K562 (cell line): ENCODE measurements at places on chromosomes 1 and 21. TPM values are rescaled to one million over a fixed set of nuclear protein-coding genes. Genes with fewer than 3 reads are reported as not detected.

- no peak for DNase-seq
These were observed 177.5 kb downstream of the HIVEP3 start for GRCh38 chr1:41741244-41741643.

AQP10 gene
- 4.5 and 5.0 TPM in 2 replicates for polyA plus RNA-seq

KPRP gene
- not detected in 2 replicates for polyA plus RNA-seq

DNA sequence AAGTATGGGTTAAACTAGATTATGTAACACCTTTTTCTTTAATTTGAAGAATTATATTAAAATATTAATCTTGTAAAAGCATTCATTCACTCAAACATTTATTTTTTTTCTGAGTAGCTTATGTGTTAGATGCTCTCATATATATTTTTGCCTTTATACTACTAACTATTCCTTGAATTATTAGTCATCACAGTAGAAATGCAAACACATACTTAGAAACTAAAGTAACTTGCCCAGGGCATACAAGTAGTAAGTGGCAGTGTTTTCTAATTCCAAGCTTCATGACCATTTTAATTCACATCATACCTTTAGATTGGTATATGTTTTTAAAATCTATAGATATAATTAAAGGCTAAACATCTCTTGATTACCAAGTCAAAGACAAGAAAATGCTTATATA is 1271.0 kb downstream of the BRINP3 start:
- no peak for DNase-seq

- DNase-seq: no peak
These were observed 42.1 kb downstream of the TMCO4 start for GRCh38 chr1:19757641-19758040.

DNA sequence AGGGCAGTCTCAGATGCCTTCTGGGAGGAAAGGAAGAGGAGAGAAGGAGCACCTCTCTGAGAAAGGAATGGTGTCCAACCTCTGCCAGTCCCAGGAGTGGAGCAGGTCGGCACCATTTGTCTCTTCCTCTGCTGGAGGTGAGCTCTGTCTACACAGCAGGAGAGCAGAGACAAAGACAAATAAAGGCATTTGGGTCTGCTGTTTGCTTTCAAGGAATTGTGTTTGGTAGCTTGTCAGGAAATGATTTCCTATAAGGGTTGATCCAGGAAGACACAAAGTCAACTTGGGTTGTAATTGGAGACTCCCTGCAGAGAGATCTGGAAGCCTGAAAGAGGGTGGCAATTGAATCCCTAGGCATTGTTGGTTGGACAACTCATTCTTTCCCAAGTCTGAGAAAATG is 34.5 kb upstream of the PLXNA2 start:
- no peak for DNase-seq

PDPN gene
- polyA plus RNA-seq: not detected in 2 replicates

DNA sequence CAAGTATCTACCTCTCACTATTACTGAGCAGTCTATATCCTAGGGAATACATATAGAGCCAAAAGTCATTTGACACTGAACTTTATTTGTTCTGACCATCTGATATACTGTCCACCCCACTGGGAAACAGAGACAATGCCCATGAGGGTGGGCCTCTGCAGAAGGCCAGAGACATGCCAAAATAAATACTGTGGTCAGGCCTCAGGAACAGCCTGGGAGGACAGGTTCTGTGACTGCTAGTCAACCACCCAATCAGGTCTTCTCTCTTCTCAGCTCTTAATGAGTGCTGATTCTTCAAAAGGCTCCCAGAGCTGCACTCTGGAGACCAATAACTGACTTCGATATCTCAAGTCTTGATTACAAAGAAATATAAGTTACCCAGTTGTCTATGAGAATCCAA is 5.5 kb upstream of the ANKRD35 start:
- no peak for DNase-seq

S100A6 gene
- polyA plus RNA-seq: 26.5 and 30.1 TPM in 2 replicates

DNA sequence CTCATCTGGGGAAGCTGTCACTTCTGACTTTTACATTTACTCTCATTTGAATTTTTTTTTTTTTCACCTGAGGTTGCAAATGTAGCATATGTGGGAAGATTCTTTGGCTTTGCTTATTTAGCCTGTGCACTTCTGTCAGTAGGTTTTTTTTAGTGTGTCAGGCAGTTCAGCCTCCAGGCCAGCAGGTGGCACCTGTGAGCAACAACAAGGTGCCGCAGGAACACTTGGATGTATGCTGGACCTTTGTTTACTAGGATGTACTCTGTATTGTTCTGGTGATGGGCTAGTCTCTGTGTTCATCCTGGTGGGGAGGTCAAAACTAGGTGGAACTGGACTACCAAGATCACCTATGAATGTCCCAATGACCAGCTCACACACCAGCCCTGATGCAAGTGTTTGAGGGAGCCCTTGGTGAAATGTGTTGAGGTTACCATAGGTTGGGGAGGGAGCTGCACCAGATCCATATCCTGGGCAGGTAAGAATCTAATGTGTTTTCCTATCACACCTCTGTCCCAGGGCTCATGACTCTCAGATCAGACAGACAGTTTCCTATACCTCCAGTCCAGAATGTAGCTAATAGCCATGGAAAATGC is 618.2 kb downstream of the BRINP3 start:
- peak; percentile 26 for DNase-seq

PROK1 gene
- polyA plus RNA-seq: 0.15 TPM in 1 of 2 replicates, not detected in the other

DNA sequence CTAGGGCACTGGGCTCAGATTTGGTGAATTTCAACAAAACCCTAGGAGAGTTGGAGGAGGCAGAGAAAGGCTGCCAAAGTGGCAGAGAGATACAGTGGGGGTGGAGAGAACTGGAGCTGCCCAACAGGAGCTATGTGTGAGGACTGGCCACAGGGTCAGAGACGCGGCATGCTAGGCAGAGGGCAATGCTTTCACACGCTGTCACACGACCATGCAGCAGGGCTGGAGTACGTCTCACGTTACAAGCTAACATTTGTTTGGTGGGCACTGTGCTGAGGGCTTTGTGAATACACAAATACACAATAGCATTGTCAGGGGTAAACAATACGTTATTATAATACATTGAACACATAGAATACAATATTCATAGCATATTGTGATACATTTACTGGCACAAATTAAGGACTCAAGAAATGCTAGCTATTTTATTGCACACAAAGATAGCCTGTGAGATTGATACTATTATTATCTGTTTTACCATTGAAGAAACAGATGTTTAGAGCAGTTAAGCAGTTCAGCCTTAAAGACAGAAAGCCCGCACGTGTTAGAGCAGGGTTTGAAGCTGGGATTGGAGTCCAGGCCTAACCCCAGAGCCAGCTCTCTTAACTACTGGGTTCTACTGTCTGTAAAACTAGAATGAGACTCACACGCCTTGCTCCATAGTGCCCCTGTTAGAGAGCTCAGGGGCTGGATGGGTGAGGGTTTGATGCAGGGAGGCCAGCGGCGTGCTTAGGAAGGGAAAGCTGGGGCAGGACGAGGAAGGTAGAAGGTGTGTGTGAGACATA is 4.5 kb downstream of the RAB7B start:
- no peak for DNase-seq

DNA sequence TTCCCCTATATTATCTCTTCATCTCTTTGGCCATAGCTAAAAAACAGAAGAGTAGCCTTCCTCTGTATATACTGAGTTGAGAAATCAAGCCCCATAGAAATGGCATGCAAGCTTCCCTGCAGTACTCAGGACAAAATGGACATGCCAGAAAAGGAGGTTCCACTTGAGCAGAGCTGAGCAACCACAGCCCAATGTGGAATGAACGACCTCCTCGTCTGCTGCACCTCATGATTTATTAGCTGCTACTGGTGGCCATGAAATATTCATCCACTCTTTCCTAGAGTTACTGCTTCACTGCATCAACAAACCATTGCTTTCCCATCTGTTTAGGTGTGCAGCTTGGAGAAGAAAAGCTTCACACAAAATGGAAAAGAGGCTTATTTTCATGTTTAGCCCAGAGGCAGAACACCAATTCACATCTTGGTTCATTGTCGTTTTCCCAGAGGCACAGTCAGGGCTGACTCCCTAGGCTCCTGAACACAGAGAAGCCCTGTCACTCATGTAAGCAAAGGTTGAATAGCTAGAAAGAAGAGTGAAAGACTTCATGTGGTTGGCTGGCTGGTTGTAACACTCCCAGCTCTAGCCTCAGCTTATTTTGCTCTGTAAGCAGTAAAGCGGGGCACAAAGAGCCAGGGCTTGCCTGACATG is 148.0 kb downstream of the TSEN15 start:
- no peak for DNase-seq

DNA sequence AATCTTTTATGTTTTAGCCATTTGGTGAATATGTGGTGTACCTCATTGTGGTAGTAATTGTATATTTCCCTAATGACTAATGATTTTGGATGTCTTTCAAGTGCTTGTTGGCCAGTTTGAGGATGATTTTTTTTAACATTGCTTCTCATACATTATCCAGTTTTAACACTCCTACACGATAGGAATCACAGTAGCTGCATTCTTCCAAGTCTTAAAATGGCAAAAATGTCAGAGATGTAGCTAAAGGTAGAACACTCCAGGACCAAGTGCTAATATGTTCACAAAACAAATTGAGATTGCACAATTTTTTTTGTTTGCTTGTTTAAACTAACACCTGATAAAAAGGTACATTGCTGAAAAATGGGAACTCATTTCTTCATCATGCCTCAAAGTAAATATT is 11.7 kb downstream of the USP25 start:
- DNase-seq: no peak

DNA sequence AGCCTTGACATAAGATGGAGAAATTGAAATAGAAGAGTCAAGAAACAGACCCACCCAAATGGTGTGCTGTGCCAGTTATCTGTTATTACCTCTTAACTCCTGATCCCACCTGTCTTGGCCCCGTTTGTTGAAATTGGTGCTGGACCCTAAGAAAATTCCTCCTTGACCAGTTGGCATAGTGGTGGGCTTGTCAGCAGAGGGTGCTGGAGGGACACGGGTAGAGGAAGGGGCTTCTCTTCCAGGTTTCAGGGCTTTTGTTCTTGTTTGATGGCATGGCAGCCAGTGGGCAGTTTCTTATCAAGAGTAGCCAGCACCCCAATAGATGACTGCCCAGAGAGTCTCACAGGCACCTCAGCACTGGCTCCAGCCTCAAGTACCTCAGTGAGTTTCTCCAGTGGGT is 51.6 kb downstream of the PCBP3 start:
- no peak for DNase-seq

DNA sequence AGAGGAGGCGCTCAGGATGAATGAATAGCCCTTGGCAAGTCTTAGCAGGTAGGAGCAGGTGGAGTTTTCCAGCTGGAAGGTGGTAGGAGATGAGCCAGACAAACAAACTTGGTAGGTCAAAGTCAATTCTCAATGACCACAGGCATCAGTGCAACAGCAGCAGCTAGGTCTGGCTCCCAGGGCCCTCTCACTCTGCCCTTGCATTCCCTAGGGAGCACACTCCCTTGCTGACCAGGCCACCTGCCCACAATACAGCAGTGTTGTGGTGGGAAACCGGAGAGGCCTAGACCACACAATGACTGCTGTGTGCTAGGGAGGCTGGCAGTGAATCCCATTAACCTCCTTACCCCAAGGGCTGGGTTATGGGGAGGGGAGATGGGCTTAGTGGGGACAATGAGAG is 13.0 kb upstream of the PAQR6 start:
- DNase-seq: no peak

KCNT2 gene
- 0.16 and 0.19 TPM in 2 replicates for polyA plus RNA-seq

GRCh38 chr21:45040157-45040711 is 34.1 kb upstream of the ADARB1 start:
- DNase-seq: no peak

CCDC181 gene
- not detected in 2 replicates for polyA plus RNA-seq

KCNK1 gene
- polyA plus RNA-seq: 8.0 and 9.8 TPM in 2 replicates

- DNase-seq: no peak
These were observed 82.2 kb upstream of the AK4 start for GRCh38 chr1:65065524-65066418.

DNA sequence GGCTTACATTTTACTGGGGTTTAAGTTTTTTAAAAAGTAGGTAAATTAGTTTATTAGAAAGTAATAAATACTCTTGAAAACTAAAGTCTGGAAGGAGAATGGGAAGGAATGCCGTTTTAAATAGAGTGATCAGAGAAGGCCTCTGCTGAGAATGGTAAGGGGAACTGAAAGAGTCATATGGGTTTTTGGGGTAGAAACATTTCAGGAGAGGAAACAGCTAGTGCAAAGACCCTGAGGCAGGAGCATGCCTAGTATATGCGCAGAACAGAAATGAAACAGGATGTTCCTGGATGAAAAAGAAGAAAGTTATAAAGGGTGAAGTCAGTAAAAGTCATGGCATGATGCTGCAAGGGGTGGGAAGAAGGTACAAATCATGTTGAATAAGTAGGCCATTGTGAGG is 38.9 kb downstream of the ZC3H11B start:
- no peak for DNase-seq

DNA sequence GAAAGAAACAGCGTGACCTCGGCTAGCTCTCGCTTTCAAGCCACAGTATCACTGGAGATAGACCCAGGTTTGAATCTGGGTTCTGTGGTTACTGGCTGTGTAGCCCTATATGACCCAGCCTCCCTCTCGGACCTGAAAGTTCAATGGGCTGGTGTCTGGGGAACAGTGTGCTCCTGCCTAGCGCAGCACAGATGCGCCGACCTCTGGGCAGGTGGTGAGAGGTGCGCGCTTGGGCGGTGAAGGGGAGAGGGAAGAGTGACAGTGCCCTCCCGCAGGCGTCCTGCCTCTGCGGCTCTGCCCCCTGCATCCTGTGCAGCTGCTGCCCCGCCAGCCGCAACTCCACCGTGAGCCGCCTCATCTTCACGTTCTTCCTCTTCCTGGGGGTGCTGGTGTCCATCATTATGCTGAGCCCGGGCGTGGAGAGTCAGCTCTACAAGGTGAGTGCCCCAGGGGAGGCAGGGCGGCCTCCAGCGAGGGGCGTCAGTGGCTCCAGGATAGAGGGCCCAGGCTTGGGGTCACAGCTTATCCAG is 10.5 kb downstream of the SERINC2 start:
- DNase-seq: no peak

GRCh38 chr1:62905309-62905708 is 121.4 kb downstream of the ATG4C start:
- no peak for DNase-seq

- no peak for DNase-seq
These were observed 107.3 kb downstream of the NMNAT2 start for GRCh38 chr1:183310753-183311479.

AGMAT gene
- polyA plus RNA-seq: not detected in 2 replicates

LCE2A gene
- not detected in 2 replicates for polyA plus RNA-seq
